ENCODE measurements at places on chromosomes 2 and 18.

GRCh38 chr2:162114271-162114670 is 37.8 kb downstream of the GCG start:
- DNase-seq: no peak

DNA sequence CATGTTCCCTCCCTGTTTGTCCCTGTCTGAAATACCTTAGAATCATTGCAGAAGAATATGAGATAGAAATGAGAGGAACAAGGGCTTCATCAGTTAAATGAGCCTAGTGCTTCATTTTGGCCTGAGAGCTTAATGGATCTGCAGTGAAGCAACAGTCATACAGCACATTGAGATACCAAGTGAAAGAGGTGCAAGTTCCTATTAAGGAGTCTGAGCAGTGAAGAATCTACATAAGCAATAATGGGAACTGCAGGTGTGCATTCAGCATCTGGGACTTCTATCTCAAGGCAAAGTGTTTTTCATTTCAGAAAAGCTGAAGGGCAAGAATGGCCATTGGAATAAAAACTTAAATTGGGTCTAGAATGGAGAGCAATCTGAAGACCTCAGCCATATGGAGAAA is 323.2 kb upstream of the SLC39A10 start:
- no peak for DNase-seq

DNA sequence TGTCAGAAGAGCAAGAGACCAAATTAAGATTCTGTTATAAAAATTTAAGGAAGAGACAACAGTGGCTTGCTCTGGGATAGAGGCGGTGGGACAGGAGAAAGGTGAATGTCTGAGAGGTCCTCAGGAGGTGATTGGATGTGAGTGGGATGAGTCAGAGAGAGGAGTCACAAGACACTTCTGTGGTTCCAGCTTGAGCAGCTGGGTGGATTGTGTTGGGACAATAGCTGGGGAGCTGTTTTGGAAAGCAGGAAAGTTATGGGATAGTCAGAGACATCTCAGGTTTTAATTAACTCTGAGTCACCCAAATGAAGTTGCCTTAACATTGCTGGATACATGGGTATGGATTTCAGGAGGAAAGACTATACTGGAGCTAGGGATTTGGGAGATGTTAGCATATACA is 218.0 kb upstream of the TRIB2 start:
- no peak for DNase-seq

GRCh38 chr2:33287507-33288005 is 188.9 kb upstream of the RASGRP3 start:
- DNase-seq: no peak

GRCh38 chr2:139790136-139790535 is 1009.9 kb upstream of the NXPH2 start:
- DNase-seq: no peak

- no peak for DNase-seq
These were observed 2.0 kb upstream of the CAPN14 start for GRCh38 chr2:31219131-31219969.

GRCh38 chr2:233015019-233015645 is 2.1 kb upstream of the NGEF start:
- no peak for DNase-seq

GRCh38 chr18:52340406-52341102 is 557 bp downstream of the DCC start:
- DNase-seq: no peak

- no peak for DNase-seq
These were observed 129.8 kb upstream of the SOX11 start for GRCh38 chr2:5562426-5562825.

- no peak for DNase-seq
These were observed 50.6 kb upstream of the ZFP36L2 start for GRCh38 chr2:43276962-43277391.

GRCh38 chr2:202035089-202035940 is 1.7 kb downstream of the FZD7 start:
- DNase-seq: no peak

GRCh38 chr18:23814991-23815614 is 125.8 kb downstream of the LAMA3 start:
- no peak for DNase-seq

DNA sequence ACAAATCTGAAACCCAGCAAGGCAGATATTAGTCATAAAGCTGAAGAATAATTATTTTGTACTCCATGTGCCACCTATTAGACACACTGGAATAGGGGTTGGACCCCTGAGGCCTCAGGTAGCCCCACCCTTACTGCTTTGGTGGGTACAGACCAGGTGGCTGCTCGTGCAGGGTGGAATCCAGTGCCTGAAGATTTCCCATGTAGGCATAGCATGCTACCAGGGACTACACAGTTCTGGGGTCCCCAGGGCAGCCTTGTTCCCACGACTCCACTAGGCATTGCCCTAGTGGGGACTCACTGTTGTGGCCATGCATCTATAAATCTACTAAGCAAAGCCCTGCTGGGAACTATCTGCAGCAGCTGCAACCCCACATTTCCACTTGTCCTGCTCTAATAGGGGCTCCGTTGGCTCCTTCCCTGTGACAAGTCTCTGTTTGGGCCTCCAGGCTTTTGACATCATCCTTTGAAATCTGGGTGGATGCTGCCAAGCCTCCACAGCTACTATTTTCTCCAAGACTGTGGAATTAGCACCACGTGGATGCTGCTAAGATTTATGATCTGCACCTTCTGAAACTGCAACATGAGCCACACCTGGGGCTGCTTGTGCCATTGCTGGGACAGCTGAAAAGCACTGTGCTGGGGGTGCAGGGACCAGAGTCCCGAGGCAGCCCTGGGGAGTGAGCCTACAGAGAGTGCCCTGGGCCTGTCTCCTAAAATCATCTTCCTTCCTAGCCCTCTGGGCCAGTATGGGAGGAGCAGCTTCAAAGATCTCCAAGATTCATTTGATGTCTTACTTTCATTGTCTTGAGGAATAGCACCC is 303.8 kb downstream of the FSIP2 start:
- DNase-seq: no peak

- DNase-seq: no peak
These were observed 59.3 kb downstream of the PMAIP1 start for GRCh38 chr18:59959073-59959472.

DNA sequence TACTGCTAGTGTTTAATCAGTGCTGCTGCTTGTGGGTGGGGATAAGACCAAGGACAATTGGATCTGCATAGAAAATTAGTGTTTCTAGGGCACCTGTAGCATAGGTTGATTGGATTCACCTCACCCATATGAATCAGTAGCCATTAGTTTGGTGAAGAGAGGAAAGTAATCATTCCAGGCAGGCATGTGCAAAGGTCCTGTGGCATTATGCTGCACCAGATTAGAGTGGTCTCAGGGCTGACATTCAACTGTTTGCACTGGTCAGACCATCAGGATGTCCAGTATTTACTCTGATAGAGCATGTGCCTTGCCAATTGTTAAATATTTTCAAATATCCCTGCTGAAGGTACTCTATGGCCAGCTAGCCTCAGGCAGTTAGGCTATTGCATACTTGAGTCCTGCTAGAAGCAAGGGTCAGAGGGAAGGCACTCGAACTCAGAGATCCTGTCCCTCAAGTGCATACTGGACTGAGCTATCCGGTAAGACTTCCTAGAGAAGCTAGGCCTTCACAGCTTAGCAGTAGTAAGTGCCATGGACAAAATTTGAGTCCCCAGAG is 64.7 kb downstream of the SKA1 start:
- DNase-seq: no peak

DNA sequence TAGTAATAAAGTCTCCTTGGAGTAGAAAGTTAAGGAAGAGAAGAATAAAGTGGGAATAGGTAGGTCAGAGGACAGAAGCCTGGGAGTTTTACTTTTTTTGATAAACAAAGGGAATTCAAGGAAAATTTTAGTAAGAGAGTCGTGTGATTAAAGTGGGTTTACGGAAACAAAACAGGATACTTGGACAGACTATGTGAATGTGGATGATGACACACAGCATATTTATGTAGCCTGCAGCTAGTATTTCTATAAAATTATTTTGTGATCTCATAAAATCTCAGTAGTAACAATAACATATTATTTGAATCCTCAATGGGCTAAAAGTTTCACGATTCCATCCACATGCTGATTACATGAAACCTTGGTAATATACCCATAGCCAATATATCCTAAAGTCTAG is 450.7 kb upstream of the PIK3C3 start:
- no peak for DNase-seq

GRCh38 chr2:228377533-228377932 is 196.0 kb upstream of the SPHKAP start:
- no peak for DNase-seq

DNA sequence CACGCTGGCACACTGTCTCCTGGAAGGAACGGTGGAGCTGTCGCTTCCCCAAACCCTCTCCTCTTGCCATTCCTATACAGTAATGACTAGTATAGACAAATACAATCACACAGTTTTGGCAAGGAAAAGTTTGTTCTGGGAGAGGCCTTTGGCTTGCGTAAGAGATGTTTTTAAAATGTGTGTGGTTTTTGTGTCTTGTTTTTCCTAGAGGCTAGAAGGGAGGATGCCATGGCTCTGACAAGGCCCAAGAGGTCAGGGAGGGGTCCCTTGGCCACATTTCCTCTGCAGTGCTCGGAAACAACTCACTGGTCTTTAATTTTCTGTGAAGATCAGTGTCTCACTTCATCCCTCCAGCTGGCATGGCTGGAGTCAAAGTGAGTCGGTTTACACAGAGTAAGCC is 195.9 kb downstream of the SH3RF3 start:
- no peak for DNase-seq

All from HuH-7.5 (cell line).